Right cardiac atrium (tissue), 5 donors: ENCODE measurements at places on chromosomes 6 and 20. TPM values are rescaled to one million over a fixed set of nuclear protein-coding genes. Genes with fewer than 3 reads are reported as not detected.

Gene TBX18
- total RNA-seq = 10.4 TPM

Gene DHX16
- total RNA-seq = 21.4 TPM

Gene UBD
- not detected for total RNA-seq

- DNase-seq = no peak
These were observed 28.5 kb upstream of the TMEM244 start for GRCh38 chr6:129889580-129889979.

DNA sequence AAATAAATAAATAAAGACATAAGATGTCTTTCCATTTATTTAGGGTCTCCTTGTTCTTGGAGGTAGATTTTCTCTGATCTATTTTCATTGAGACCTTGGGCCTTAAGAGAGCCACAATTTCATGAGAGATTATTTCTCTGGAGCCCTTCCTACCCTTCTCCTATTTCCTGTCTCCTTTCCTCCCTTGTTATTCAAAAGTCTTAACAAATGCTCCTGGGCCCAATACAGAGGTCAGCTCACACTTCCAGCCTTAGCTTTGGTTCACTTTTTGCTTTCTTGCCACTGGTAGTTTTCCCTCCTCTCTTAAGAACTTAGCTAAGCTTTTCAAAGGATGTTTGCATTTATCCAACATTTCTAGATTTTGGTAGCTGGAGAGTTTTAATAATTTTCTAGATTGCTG, 44.0 kb downstream of the PTPRA start:
- DNase-seq = no peak

DNA sequence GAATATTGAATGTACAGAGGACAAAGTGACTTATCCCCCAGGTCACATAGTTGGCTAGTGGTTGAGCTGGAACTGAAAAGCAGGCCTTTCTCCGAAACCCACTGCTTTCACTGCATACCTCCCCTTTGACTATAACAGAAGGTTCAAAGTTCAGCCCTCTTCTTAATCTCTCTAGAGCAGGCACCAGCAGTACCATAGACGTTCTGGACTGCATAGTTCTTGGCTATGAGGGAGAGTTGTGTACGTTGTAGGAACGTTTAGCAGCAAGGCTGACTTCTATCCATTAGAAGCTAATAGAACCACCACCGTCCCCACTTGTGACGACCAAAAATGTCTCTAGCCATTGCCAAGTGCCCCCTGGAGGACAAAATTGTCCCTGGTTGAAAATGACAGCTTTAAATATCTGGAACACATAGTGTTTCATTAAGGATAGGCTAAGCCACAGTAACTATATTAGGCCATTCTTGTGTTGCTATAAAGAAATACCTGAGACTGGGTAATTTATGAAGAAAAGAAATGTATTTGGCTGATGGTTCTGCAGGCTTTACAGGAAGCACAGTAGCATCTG, 123.8 kb upstream of the MTHFD1L start:
- no peak for DNase-seq

Gene HLA-DOB
- total RNA-seq = 0.22 TPM

DNA sequence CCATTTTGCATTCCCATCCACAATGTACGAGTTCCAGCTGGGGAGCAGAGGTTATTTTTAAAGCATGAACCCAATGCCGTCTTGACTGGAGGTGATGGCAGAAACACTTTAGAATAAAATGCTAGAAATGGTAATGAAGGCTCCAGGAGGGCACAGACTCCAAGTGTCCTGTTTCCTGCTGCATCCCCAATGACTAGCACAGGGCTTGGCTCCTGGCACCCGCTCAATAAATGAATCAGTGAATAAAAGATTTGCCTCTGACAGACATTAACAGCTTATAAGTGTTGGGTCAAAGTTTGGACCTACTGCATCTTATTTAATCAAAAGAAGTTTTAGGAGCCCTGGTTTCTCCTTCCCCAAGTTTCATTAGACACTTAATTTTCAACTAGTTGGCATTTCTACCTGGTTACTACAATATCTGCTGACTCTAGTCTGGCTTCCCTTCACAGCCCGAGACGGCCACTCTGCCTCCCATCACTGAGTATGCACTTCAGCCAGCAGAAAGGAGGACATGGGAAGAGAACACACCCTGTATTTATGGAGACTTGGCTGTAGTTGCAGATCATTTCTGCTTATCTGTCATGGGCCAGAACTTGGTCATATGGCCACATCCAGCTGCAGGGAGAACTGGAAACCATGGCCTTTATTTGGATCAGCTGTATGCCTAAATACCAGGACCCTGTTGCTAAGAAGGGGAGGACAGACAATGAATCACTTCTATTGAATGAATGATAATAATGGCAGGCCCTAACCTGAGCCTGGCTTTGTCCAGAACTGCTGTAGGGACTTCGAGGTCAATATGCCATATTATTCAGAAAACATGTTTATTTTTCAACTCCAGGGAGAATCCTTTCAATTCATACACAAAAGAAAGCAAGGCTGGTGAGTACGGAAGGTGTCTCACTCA, 63.1 kb downstream of the TTI1 start:
- DNase-seq = no peak

DNA sequence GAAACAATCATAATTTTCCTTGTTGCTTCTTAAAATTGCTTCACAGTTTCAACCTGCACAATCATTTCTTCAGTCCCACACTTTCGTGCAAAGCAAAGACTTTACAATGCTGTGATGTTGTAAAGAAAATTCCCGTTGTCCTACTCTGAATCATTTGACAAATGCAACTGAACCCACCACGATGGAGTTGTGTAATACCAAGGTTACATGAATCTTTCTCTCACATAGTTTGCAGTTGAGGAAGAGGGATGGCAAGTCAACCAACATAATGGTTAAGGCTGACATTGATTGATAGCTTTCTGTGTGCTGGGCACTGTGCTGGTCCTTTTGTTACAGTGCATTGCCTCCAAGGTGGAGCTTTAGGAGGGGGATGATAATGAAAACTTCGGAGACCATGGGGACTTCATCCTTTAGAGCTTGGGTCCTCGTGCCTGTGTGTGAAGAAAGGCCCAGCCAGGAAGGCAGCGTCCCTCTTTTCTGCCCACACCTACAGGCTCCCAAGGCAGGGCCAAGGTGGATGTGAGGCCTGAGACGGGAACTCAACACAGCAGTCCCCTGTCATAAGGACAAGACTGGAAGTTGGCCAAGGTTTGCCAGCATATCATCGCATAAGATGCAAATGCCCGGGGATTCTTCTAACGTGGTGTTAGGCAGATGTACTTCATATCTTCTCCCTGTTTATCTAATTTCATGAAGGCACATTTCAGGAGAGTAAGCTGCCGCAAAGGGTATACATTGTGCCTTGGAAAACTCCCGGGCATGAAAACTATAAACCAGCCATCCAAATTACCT, 96.9 kb downstream of the LY86 start:
- no peak for DNase-seq

Gene CD40
- 11.6 TPM for total RNA-seq

DNA sequence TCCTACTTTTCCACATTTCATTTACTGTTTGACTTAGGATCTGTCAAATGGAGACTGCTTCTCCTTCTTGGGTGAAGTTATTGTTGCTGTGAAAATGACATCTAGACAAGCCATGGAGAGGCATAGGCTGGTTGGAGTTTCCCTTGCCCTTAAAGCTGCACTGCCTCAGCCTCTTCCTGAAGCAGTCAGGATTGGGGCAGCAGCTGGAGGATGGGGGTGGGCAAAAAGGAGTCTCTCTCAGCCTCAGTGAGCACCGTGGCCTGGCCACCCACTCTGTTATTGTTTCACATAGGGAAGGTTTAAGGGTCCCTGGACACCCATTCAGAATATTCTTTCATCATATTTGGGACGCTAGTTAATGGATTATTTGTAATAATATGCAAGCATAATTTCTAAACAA, 7.7 kb upstream of the ZBTB24 start:
- DNase-seq = no peak

Gene HAO1
- total RNA-seq = not detected

GRCh38 chr6:133595111-133595761, 293.7 kb upstream of the TCF21 start:
- DNase-seq = no peak

Gene CCN6
- total RNA-seq = not detected

DNA sequence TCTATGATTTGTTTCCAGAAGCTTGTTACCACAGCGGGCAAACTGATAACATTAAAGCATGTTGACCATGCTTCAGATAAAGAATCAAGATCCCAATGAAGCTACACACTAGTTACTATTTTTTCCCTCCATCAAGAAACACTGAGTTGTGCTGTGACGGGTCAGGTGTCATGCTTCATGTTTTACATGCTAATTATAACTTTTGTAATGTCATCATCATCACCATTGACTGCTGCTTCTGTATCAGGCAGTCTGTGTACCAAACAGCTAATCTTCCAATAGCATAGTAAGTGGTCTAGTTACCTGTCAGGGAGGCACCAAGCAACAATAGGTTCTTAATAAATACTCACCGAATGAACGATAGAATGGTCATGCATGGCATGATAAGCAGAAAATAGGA, 388.1 kb downstream of the THBS2 start:
- DNase-seq = no peak
